ENCODE measurements at places on chromosomes 6 and 20.

GRCh38 chr6:145497006-145497405 lies 238.3 kb downstream of the EPM2A start:
- no peak for ATAC-seq

DNA sequence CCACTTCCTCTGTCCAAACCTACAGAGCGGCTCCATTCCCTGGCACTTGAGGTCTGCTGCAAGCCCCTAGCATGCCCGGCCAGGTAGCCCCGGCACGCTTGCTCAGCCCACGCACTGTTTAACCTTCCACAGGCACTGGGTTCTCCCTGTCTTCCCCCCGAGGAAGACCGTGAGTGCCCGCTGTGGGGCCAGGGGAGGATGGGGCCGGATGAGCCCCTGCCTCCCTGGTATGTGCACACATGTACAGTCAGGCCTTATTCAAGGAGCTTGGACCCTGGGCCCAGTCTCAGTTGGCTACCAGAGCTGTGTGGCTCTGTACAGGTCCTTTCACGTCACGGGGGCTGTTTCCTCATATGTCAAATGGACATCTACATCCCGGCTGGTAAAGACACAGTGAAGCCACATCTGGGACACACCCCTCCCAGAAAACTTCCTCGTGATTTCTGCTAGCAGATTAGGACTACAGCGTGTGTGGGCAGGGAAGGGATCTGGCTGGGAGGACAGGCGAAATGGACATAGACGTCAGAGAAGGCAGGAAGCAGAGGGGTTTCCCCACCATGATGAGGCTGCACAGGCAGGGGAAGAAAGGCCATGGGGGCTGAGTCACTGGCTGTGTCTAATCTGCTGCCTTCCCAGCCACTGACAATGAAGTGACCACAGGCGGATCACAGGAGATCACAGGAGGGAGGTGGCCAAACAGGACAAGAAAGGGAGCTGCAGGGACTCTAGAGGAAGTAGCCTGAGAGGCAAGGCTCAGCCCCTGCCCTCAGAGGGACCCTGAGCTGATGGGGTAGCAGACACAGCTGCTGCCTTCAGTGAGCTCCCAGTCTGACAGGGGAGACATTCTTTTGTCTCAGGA lies 62.9 kb downstream of the MRPL14 start:
- ATAC-seq: peak; percentile 70

DNA sequence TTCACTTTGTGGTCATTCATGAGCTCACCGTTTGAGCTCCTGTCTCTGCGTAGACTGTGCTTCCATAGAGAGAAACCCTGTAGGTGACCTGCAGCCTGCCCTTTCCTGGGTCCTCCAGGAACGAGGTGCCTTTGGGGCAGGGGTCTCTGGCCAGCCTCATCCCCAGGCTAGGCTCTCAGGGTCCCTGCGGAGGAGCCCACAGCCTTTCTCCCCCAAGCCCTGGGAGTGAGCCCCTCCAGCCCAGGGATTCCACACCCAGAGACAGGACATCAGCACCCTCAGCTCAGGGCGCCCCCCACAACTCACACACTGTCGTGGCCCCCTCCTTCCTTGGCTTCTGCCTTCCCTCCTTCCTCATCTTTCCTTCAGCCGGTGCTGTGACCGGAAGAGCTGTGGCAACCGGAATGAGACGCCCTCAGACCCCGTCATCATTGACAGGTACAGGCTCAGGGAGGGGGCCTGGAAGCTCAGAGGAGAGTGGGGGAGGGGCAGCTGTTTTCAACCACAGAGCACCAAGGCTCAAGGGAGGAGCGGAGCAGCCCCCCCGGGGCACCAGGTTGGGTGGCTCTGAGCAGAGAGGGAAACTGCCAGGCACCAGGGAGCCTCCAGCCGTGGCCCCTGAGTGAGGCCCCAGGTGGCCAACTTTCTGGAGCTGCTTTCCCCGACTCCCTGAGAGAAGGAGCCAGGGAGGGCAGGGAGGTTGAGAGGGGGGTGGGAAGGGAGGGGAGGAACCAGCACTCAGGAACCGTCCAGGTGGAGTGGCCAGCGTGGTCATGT lies 16.8 kb downstream of the EBF4 start:
- ATAC-seq: no peak

GRCh38 chr20:2337142-2337541 lies 41.3 kb downstream of the TGM3 start:
- ATAC-seq: no peak

GRCh38 chr20:36855241-36855657 lies 20.7 kb upstream of the TLDC2 start:
- ATAC-seq: peak; percentile 1

DNA sequence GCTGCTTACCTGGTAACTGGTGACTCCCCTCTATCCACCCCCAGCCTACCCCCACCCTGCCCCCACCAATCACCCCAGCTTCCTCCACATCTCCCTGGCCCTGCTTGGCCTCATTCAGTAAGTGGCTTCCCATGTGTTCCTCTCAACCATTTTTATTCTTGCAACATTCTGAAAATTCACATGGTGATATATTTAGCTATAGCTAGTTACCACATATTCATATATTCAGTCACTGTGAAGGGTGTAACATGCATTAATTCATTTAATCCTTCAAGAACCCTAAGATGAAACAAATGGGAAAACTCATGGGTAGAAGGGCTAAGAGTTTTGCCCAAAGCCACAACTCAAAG lies 95.4 kb upstream of the CEP85L start:
- ATAC-seq: no peak

- ATAC-seq: no peak
These were observed 80.7 kb downstream of the RREB1 start for GRCh38 chr6:7188492-7188891.

DNA sequence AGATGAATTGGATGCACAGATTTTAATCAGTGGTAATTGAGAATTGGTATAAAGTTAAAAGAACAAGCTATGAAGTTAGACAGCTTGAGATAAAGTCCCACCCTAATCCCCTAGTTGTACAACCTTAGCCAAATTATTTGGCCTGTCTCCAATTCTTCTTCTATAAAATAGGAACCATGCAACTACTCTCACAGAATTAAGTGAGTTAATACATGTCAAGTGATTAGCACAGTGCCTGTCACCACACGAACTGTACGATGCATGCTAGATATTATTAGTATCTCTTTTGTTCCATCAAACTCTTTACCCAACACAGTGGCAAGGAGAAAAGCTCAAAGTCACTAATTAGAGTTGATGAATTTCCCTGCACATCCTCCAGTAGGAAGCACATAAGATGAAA lies 44.7 kb downstream of the MBOAT1 start:
- ATAC-seq: no peak

Data from esophagus mucosa (tissue), 1 donor.